ENCODE measurements at places on chromosomes 4 and X. TPM values are rescaled to one million over a fixed set of nuclear protein-coding genes. Genes with fewer than 3 reads are reported as not detected.

- ATAC-seq: no peak
These were observed 279.0 kb upstream of the VCX3A start for GRCh38 chrX:6813836-6814370.

ZDHHC15 gene
- total RNA-seq: 3.1 TPM

GRCh38 chr4:169015186-169015623 lies 5.2 kb upstream of the CBR4 start:
- ATAC-seq: no peak

DNA sequence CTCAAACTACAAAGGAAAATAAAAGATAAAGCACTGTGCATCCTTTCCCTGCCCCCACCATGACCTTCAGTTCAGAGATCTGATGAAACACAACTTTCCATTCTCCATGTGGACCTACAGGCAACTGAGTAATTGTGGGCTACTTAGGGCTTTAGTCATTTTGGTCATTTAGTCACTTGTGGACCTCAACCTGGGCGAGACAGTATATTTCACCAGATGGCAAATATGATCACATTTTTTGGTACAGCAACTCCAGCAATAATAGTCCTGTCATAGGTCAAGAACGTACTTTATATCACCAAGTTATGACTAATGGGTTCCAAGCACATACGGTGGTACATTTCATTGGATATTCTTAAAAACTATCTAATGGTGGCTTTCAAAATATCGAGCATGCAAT lies 141.2 kb downstream of the PDGFC start:
- ATAC-seq: no peak
